H9 (cell line): ENCODE measurements at places on chromosomes 12 and 14. TPM values are rescaled to one million over a fixed set of nuclear protein-coding genes. Genes with fewer than 3 reads are reported as not detected.

DNA sequence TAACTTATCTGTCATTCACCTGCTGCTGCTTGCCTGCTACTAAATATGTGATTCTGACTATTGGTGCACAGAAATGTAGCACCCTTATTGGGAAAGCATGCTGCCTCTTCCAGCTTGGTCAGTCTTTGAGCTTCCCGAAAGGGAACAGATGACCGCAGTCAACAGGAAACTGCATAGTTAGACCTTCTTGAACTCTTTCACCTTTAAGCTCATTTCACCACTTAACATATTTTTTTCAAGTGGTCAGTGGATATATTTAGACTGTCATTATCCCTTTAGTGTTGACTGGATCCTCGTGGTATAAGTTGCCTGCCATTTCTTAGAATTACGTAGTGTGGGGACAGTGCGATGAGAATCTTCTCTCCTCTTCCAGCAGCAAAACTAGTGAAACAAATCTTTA lies 224.9 kb downstream of the FBXL14 start:
- no peak for DNase-seq
- no peak overlapping the region for H3K27ac ChIP-seq
- peaks cover 6% of the 10 kb centered on the region for H3K36me3 ChIP-seq
- H3K4me3 ChIP-seq = no peak overlapping the region
- H3K27me3 ChIP-seq = no peaks in the 10 kb centered on the region

GRCh38 chr12:80717856-80718255 lies 1.1 kb downstream of the MYF5 start:
- no peak overlapping the region for H3K27ac ChIP-seq
- DNase-seq = no peak
- peaks cover 13% of the 10 kb centered on the region for H3K4me1 ChIP-seq
- no peaks in the 10 kb centered on the region for H3K36me3 ChIP-seq

GRCh38 chr12:65326616-65327015 lies 48.1 kb downstream of the MSRB3 start:
- H3K4me3 ChIP-seq = no peak overlapping the region
- no peaks in the 10 kb centered on the region for H3K36me3 ChIP-seq
- no peaks in the 10 kb centered on the region for H3K4me1 ChIP-seq
- no peak for DNase-seq

DNA sequence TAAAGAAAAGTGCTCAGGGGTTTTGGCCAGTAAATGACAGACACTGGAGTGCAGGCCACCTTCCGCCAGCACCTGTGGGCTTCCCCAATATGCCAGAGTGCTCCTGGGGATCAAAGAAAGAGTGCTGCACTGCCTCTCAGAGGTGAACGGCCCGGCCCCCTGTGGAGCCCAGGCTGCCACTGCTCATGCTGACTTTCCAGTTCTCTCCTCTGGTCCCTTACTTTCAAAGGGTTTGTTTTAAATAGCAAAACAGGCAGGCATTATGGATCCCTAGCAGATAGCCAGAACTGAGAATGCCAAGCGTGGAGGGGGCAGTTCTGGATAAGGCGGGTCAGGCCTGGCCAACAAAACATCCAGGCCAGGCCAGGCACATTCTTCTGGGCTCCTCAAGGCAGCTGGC lies 59.6 kb downstream of the MDM2 start:
- no peaks in the 10 kb centered on the region for H3K27me3 ChIP-seq
- peak; percentile 66 for DNase-seq
- no peaks in the 10 kb centered on the region for H3K36me3 ChIP-seq
- no peaks in the 10 kb centered on the region; the same call in 1 of the 2 replicates for H3K4me1 ChIP-seq

DNA sequence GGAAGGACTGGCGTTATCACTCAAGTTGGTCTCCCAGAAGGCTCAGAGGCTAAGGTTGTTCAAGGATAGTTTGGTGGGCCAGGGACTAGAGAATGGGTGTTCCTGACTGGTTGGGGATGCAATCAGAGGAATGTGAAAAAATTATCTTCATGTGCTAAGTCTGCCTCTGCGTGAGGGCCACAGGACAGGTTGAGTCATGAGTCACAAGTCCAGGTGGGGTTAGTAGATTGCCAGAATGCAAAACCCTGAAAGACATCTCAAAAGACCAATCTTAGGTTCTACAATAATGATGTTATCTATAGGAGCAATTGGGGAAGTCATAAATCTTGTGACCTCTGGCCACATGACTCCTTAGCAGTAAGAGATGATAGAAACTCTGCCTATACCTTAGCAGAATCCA lies 220.1 kb upstream of the EEA1 start:
- no peak for DNase-seq
- no peaks in the 10 kb centered on the region for H3K27me3 ChIP-seq
- no peaks in the 10 kb centered on the region for H3K4me1 ChIP-seq
- H3K4me3 ChIP-seq = no peak overlapping the region
- H3K27ac ChIP-seq = no peak overlapping the region

GRCh38 chr14:84874436-84874835 lies 655.5 kb upstream of the FLRT2 start:
- no peaks in the 10 kb centered on the region for H3K27me3 ChIP-seq
- DNase-seq = no peak
- no peaks in the 10 kb centered on the region for H3K4me1 ChIP-seq
- H3K27ac ChIP-seq = no peak overlapping the region

DNA sequence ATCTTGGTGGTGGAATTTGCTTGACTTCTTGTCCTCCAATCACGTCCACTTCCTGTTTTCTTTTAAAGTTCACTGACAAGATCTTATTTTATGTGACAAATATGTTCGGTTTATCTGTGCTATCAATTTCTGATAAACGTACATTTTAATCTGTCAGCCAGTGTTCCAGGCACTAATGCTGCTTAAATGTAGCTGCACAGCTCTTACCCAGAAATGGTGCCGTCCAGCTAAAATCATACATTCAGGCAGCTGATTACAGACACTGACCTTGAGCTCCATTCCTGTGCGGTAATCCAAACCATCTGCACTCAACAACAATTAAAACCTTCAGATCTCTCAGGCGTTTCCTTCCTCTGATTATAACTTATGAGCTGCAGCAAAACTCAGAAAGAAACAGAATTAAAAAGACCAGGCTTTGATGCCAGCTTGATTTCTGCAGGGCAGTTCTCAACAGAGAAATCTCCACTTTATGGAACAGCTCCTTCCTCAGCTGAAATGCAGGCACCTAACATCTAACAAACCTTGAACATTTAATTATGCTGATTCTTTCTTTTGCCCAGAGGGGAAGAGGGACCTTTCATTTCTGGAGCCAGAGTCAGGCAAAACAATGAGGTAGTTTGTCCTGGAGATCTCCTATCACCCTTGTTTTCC lies 26.4 kb upstream of the RASSF3 start:
- H3K27ac ChIP-seq = no peak overlapping the region
- peaks cover 9% of the 10 kb centered on the region for H3K4me1 ChIP-seq
- H3K27me3 ChIP-seq = no peaks in the 10 kb centered on the region

- H3K27me3 ChIP-seq = no peaks in the 10 kb centered on the region
- no peak overlapping the region for H3K27ac ChIP-seq
- peaks cover 6% of the 10 kb centered on the region; the same call in 1 of the 2 replicates for H3K36me3 ChIP-seq
- no peak overlapping the region for H3K4me3 ChIP-seq
- no peaks in the 10 kb centered on the region for H3K4me1 ChIP-seq
Measured at GRCh38 chr12:3122841-3123678, 45.9 kb downstream of the TSPAN9 start.

- H3K4me1 ChIP-seq = no peaks in the 10 kb centered on the region
- DNase-seq = no peak
- H3K36me3 ChIP-seq = no peaks in the 10 kb centered on the region
- H3K27ac ChIP-seq = no peak overlapping the region
Measured at GRCh38 chr12:42267413-42268190, 29.6 kb upstream of the YAF2 start.

- H3K4me3 ChIP-seq = no peak overlapping the region
- no peak overlapping the region for H3K27ac ChIP-seq
- no peak for DNase-seq
- H3K27me3 ChIP-seq = no peaks in the 10 kb centered on the region
Measured at GRCh38 chr14:61631045-61631687, 64.1 kb upstream of the HIF1A start.

DNA sequence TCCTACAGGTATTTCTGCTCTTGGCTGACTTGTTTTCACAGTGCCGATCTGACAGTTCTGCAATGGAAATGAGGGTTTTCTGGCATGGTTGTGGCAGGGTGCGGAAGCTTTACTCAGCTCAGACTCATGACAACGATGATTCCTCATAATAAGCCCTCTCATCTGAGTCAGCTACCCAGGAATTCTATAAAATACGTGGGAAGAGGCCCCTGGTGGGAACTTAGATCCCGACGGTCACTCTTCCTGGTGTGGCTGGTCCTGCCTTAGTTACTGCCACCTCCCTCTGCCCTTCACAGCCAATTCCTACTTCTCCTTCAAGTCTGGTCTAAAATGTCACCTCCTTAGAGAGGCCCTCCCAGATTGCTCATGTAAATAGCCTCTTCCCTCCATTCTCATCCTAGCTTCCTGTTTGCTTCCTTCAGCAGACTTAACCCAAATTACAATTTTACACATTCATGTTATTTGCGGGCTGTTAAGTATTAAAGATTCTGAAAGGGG lies 104.2 kb upstream of the MAP1LC3B2 start:
- H3K27ac ChIP-seq = no peak overlapping the region
- no peak for DNase-seq
- no peaks in the 10 kb centered on the region for H3K27me3 ChIP-seq
- H3K4me3 ChIP-seq = no peak overlapping the region
- no peaks in the 10 kb centered on the region for H3K36me3 ChIP-seq

DNA sequence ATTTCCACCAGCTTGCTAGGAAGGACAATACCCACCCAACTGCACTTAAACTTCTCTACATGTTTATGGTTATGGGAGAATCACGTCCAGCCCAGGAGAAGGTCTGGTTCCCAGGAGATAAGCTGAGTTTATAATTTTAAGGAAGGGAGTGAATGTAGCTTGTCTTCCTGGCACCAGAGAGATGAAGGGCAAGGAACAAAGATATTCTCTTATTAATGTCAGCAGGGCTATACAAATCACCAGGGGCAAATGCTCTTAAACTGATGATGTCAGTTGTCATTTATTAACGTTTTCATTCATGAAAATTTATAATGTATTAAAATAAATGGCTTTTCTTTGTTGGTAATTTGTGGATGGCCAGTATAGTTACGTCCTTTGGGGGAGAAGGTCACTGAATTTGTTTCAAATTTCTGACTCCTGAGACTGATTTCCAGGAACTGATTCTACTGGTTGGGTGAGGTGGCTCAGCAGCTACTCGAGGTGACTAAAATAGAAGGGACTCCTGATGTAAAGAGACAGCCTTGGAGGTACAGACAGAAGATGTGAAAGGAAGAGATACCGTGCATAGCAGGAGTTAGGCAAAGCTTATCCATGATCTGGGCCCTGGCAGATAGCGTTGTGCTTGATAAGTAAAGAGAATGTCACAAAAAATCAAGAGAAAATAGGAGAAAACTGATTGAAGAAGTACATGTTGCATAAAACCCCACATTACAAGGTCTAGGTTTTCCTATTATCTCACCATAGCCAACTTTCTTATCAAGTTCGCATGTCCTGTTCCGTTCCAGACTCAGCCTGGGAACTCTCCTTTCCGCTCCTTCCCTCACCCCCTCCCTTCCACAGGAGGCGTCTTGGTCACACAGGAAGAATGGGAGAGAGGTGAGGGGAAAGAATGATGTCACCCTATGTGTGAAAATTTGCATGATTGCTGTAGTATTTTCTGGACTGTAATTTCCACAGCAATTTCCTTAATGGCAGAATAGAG lies 367.1 kb upstream of the FAR2 start:
- no peak for DNase-seq
- H3K4me3 ChIP-seq = no peak overlapping the region
- H3K4me1 ChIP-seq = no peaks in the 10 kb centered on the region
- H3K27me3 ChIP-seq = no peaks in the 10 kb centered on the region
- no peaks in the 10 kb centered on the region for H3K36me3 ChIP-seq

DNA sequence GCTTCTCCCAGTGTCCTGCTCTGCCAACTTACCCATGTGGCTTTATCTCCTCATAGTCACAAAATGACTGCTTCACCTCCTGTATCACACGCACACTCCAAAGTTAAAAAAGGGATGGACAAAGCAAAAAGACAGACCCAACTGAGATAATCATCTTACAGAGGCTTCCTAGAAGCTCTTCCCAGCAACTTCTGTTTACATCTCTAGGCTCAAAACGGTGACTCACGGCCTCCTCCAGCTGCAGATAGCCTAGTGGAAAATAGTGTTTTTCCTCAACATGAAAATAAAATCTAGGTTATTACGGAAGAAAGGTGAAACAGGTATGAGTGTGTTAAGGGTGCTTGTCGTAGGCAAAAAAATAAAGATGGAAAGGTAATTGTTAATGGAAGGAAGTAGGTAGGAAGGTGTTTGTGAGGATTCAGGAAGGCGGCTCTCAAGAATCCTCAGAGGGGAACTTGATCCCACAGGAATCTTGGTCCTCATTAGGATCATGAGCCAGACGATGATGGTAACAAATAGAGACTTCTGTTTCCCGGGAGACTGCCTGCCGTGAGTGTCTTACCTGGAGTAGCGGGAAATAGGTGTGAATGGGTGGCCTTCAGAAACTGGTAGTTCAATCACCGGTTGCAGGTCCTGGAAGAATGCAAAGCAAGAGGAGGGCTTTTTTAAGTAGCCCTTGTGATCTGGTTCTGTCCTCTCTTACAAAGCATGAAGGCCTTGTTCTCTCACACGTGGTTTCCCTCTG lies 487.5 kb upstream of the TMEM132C start:
- H3K27me3 ChIP-seq = no peaks in the 10 kb centered on the region
- no peak overlapping the region for H3K27ac ChIP-seq
- no peaks in the 10 kb centered on the region for H3K4me1 ChIP-seq
- no peak overlapping the region for H3K4me3 ChIP-seq

DNA sequence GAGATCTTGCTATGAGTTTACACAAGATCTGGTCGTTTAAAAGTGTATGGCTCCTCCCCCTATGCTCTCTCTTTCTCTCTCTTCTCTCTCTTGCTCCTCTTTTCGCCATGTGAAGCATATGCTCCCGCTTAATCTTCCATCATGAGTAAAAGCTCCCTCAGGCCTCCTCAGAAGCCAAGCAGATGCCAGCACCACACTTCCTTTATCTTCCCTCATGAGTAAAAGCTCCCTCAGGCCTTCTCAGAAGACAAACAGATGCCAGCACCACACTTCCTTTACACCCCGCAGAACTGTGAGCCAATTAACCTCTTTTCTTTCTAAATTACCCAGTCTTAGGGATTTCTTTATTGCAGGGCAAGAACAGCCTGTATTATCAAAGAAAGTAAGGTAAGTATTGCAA lies 152.4 kb downstream of the SEC23A start:
- H3K27me3 ChIP-seq = no peaks in the 10 kb centered on the region
- no peak overlapping the region for H3K27ac ChIP-seq
- H3K4me1 ChIP-seq = no peaks in the 10 kb centered on the region
- no peak overlapping the region for H3K4me3 ChIP-seq
- no peak for DNase-seq
- H3K36me3 ChIP-seq = no peaks in the 10 kb centered on the region

DNA sequence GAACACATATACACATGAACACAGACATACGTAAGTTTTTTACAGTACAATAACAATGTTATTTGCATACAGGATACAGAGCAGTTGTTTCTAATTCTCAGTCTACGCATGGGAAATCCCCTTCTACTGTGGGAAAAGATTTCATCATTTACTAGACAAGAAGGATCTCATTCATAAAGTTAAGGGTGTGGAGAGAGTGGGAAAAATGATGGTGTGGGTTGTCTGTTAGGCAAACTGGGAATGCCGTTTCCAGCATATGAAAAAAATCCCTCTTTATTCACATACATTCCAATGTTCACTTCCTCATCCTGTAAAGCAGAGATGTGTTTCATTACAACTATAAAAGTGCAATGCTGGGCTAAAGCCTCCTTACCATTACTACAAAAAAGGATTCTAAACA lies 120.9 kb downstream of the SINHCAF start:
- H3K27me3 ChIP-seq = no peaks in the 10 kb centered on the region
- DNase-seq = no peak

Gene FOXG1
- 0.07 and 0.11 TPM in 2 replicates for total RNA-seq

Gene PLEKHG7
- total RNA-seq = not detected in 2 replicates

Gene PIWIL1
- total RNA-seq = not detected in 2 replicates

Gene SLC6A15
- 12.9 and 16.7 TPM in 2 replicates for total RNA-seq

Gene BDKRB2
- 0.13 and 0.15 TPM in 2 replicates for total RNA-seq

Gene M6PR
- total RNA-seq = 153 and 163 TPM in 2 replicates

Gene LRCOL1
- total RNA-seq = not detected in 2 replicates

Gene SLCO1B1
- total RNA-seq = 0.09 and 0.31 TPM in 2 replicates
